ENCODE measurements at places on chromosomes 2 and 18. TPM values are rescaled to one million over a fixed set of nuclear protein-coding genes. Genes with fewer than 3 reads are reported as not detected.

DNA sequence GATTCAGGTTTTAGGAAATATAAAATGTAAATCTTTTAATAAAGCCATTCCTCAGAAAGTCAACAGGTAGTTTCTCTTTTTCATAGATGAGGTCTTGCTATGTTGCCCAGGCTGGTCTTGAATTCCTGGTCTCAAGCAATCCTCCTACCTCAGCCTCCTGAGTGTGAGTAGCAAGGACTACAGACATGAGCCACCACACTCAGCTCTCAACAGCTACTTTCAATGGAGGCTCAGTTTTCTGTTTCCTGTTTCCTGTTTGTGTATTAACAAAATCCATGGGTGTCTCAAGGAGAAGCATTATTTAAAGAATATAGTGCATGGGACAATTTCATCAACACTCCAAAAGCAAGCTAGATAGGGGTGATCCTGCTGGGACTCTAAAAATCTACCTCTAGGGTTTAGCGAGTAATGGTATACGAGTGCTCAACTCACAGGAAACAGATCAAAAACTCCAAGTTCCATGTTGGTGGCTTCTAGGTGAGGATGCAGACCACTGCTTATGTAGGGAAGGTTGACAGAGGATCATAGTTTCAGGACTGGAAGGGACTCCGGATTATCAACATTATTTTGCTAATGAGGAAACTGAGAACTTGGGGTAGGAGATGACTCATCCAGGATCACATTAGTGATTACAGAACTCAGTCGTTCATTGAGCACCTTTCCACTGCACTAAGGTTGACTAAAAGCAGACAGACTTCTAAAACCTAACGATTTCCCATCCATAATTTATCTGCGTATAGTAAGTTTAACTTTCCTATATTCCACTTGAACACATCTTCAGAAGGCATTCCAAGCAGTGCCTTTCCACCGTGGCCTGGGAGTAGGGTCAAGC, 61.7 kb upstream of the WIPF1 start:
- peak overlapping the region; percentile 32 for H3K27ac ChIP-seq
- H3K36me3 ChIP-seq = no peaks in the 10 kb centered on the region

- H3K4me3 ChIP-seq = no peak overlapping the region
- no peaks in the 10 kb centered on the region for H3K27me3 ChIP-seq
- H3K36me3 ChIP-seq = peaks cover 81% of the 10 kb centered on the region
These were observed 6.6 kb downstream of the RMP24 start for GRCh38 chr18:35979112-35979511.

- H3K4me1 ChIP-seq = no peaks in the 10 kb centered on the region
- H3K27ac ChIP-seq = no peak overlapping the region
- DNase-seq = no peak
- no peak overlapping the region for H3K4me3 ChIP-seq
- H3K27me3 ChIP-seq = no peaks in the 10 kb centered on the region
These were observed 21.1 kb upstream of the GALNT5 start for GRCh38 chr2:157236404-157236803.

GRCh38 chr18:63949068-63949737, at the start of gene HMSD:
Gene HMSD (plus strand): TSS chr18:63949301. CDS start chr18:63953456, 4,155 bp downstream.
- H3K36me3 ChIP-seq = no peaks in the 10 kb centered on the region
- H3K4me1 ChIP-seq = no peaks in the 10 kb centered on the region
- peak within 1 kb of the TSS; percentile 39 for H3K4me3 ChIP-seq
- H3K27ac ChIP-seq = no peak within 1 kb of the TSS
- H3K27me3 ChIP-seq = no peaks in the 10 kb centered on the region

- H3K27me3 ChIP-seq = no peaks in the 10 kb centered on the region
- no peak for DNase-seq
- no peaks in the 10 kb centered on the region for H3K36me3 ChIP-seq
- H3K4me1 ChIP-seq = no peaks in the 10 kb centered on the region
These were observed 311.9 kb downstream of the CCDC178 start for GRCh38 chr18:33128581-33128980.

DNA sequence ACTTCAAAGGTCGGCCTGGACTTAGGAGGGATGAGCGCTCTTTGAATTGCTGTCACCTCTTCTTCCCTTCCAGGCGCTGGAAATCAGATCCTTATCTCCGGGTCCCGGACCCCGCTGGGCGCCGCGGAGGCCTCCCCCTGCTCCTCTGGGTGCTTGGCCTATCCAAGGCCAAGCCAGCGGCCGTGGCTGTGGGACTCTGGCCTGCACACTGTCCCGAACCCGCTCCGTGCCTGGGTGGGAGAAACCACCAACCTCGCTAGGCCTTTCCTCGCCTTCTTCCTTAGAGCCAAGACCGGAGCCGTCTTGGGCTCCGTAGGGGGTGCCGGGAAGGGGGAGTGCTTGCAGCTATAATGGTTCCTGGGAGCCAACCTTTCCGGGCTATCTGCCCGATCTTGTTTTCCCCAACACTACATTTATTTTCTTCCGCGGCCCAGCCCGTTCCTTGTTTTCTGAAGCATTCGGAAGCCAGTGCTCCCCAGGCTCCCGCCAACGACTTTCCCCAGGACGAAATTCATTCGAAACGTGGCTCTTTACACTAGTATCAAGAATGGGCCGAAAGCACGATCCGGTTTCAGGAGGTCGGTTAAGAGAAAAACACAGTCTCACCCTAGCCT, 2.4 kb downstream of the OSR1 start:
- DNase-seq = no peak
- H3K27me3 ChIP-seq = peaks cover 40% of the 10 kb centered on the region
- peaks cover 8% of the 10 kb centered on the region for H3K36me3 ChIP-seq
- H3K27ac ChIP-seq = peak overlapping the region; percentile 2
- H3K4me3 ChIP-seq = peak overlapping the region; percentile 64

DNA sequence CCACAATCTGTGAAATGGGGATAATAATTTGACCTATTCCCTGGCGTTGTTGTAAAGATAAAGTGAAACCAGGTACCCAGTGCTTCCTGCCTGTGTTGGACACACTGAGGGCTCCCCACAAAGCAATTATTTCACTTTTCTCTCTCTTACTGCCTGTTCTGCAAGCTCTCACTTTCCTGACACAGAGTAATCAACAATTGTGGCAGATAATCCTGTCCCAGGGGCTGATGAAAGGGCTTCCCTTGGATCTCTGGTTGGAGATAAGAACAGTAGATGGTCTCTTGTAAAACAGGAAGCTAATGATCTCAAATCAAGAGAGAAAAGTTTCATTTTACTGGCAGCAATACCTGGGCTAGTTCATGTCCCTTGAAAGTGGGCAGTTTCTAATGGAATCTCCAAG, 190.4 kb upstream of the EPHA4 start:
- no peak overlapping the region for H3K27ac ChIP-seq
- H3K27me3 ChIP-seq = no peaks in the 10 kb centered on the region
- DNase-seq = no peak
- no peak overlapping the region for H3K4me3 ChIP-seq
- H3K4me1 ChIP-seq = no peaks in the 10 kb centered on the region
- no peaks in the 10 kb centered on the region for H3K36me3 ChIP-seq

- no peaks in the 10 kb centered on the region for H3K27me3 ChIP-seq
- H3K27ac ChIP-seq = no peak overlapping the region
- no peaks in the 10 kb centered on the region for H3K4me1 ChIP-seq
- DNase-seq = no peak
These were observed 161.6 kb downstream of the NR4A2 start for GRCh38 chr2:156170929-156171328.

GRCh38 chr2:69933254-69933828, 18.4 kb downstream of the MXD1 start:
- no peak overlapping the region for H3K4me3 ChIP-seq
- peaks cover 32% of the 10 kb centered on the region for H3K36me3 ChIP-seq
- no peaks in the 10 kb centered on the region for H3K27me3 ChIP-seq
- H3K4me1 ChIP-seq = peaks cover 11% of the 10 kb centered on the region

DNA sequence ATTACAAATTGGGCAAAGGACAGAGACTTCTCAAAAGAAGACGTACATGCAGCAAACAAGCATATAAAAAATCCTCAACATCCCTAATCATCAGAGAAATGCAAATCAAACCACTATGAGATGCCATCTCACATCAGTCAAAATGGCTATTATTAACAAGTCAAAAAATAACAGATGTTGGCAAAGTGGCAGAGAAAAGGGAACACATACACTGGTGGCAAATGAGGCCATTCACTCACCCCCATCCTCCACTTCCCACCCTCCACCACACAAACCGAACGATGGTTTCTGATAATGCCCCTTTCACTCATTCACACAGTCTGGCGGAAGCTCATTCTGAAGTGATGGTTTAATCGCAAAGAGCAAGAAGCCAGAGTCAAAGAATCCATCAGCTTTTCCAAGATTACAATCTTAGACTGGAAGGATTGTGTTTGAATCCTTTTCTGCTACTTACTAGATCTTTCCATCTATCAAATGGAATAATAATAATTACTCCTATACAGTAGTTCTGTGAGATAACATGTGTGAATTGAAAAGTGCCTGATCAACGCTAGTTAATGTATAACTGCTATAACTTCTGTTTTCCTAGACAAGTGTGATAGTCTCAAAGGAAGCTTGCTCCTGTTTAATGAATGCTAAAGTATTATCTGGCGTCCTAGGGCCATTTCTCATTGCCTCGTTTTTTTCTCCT, 16.9 kb upstream of the CD28 start:
- H3K27me3 ChIP-seq = no peaks in the 10 kb centered on the region
- H3K27ac ChIP-seq = peak overlapping the region; percentile 56
- H3K4me3 ChIP-seq = no peak overlapping the region
- DNase-seq = no peak

DNA sequence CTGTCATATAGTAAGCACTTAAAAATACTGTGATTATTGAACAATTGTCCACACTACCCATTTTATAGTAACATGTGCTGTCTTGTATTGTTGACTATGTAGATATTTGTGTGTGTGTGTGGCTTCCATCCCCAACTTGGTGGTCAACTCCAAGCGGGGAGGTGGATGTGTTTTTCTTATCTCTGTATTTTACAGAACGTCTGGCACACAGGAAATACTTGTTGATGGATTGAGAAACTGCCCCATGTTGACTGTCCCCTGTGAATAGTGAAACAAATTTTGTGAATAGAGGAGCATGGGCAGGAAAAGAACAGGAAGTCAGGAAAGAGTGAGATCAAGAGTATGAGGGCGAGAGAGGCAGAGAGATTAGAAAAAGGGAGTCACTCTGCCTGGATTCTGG, 83.6 kb downstream of the CELF4 start:
- no peak overlapping the region for H3K27ac ChIP-seq
- H3K36me3 ChIP-seq = no peaks in the 10 kb centered on the region
- no peaks in the 10 kb centered on the region for H3K4me1 ChIP-seq
- H3K27me3 ChIP-seq = peaks cover 16% of the 10 kb centered on the region

- no peaks in the 10 kb centered on the region for H3K4me1 ChIP-seq
- H3K4me3 ChIP-seq = no peak overlapping the region
- no peak overlapping the region for H3K27ac ChIP-seq
- DNase-seq = no peak
- H3K27me3 ChIP-seq = no peaks in the 10 kb centered on the region
These were observed 135.2 kb downstream of the RDH14 start for GRCh38 chr2:18425210-18425703.

- H3K4me1 ChIP-seq = peaks cover 4% of the 10 kb centered on the region
- H3K36me3 ChIP-seq = no peaks in the 10 kb centered on the region
- H3K27ac ChIP-seq = no peak overlapping the region
- H3K4me3 ChIP-seq = no peak overlapping the region
- DNase-seq = no peak
These were observed 55.9 kb upstream of the ATL2 start for GRCh38 chr2:38432820-38433606.

GRCh38 chr2:236541008-236541562, 28.5 kb upstream of the ACKR3 start:
- no peaks in the 10 kb centered on the region for H3K4me1 ChIP-seq
- H3K4me3 ChIP-seq = no peak overlapping the region
- no peak for DNase-seq
- no peaks in the 10 kb centered on the region for H3K36me3 ChIP-seq

GRCh38 chr2:157107877-157108276, 149.6 kb upstream of the GALNT5 start:
- no peak overlapping the region for H3K27ac ChIP-seq
- no peak overlapping the region for H3K4me3 ChIP-seq
- H3K27me3 ChIP-seq = no peaks in the 10 kb centered on the region
- no peaks in the 10 kb centered on the region for H3K4me1 ChIP-seq
- no peaks in the 10 kb centered on the region for H3K36me3 ChIP-seq
- DNase-seq = no peak

DNA sequence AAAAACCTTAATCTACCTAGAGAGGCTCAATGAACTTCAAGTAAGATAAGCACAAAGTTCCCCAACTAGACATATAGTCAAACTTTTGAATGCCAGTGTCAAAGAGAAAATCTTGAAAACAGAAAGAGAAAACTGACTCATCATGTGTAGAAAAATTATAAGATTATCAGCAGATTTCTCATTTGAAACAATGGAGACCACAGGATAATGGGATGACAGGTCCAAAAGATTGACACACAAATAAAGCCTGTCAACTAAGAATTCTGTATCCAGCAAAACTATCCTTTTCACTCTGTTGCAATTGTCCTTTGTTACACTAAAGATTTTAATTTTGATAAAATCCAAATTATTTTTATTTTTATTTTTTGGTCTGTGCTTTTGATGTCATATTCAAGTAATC, 61.6 kb downstream of the COPS8 start:
- peaks cover 8% of the 10 kb centered on the region for H3K4me1 ChIP-seq
- H3K27me3 ChIP-seq = no peaks in the 10 kb centered on the region
- H3K4me3 ChIP-seq = no peak overlapping the region
- H3K27ac ChIP-seq = no peak overlapping the region

DNA sequence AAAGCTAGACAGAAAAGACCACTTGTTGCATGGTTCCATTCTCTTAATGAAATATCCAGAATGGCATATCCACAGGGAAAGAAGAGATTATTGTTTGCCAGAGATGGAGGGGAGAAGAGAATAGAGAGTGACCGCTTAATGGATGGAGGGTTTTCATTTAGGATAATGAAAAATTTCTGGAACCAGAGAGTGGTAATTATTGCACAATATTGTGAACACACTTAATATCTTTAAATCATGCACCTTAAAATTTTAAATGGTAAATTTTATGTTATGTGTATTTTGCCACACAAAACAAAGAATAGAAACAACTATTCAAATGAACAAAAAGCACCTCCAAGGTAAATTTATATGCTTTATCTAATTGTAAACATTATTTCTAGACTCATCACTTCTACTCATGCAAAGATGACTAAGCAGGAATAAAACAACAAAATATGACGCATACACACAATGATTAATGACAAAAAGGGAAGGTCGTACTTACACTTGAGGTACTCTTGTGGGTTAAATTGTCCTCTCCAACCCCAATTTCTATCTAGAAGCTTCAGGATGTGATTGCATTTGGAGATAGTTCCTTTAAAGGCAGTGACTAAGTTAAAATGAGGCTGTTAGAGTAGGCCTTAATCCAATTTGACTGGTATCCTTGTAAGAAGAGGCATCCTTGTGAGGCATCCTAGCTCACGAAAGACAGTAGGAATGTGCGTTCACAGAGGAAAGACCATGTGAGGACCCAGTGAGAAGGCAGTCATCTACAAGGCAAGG, 18.7 kb upstream of the DHRS9 start:
- no peak overlapping the region for H3K27ac ChIP-seq
- DNase-seq = no peak
- no peaks in the 10 kb centered on the region for H3K36me3 ChIP-seq
- no peaks in the 10 kb centered on the region for H3K27me3 ChIP-seq
- H3K4me3 ChIP-seq = no peak overlapping the region

The POTEI gene
- not detected for total RNA-seq

The ASXL3 gene
- total RNA-seq = 3.9 TPM

The PID1 gene
- 7.3 TPM for total RNA-seq

The AFF3 gene
- total RNA-seq = 15.5 TPM

The SPEG gene
- 115 TPM for total RNA-seq

The CYS1 gene
- 4.4 TPM for total RNA-seq

The METTL5 gene
- total RNA-seq = 63.8 TPM

The ZEB2 gene
- total RNA-seq = 82.4 TPM

The KIF5C gene
- total RNA-seq = 0.23 TPM
